ENCODE measurements at places on chromosomes 7 and 10.

DNA sequence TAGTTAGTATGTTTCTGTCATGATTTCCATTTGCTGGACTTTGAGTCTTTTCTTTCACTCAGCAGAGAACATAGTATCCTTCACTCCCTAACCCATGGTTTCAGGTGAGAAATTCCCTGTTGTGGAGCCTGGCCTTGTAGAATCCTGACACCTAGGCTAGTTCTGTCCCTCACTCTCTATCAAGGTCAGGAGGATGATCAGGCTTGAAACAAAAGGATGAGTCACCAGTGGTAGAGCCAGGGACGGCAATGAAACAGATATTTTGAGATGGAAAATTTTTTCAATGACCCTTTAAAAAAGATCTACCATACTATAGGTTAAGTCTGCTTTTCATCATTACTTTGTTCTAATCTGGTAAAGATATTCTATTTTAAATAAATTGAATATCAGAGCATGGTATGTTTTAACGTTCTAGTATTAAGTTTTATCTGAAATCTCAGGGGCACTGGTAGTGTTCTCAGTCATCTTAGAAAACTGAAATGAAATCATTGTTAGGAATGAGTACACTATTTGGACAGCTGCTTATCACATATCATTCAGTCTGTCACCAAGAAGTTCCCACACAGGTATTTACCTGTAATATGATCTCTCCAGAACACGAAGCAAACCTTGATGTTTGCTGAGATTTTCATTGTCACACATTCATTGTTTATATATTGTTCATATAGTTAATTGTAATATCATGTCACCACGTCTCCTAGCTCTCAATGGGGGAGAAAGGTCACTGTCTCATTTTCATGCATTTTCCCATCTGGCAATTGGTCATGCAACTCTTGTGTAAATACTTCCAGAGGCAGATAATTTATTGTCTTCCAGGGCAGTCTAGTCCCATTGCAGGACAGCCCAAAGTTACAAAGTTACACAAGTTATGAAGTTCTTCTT is 299.9 kb upstream of the LRRTM3 start:
- no peak for DNase-seq

- DNase-seq: no peak
These were observed 25.3 kb downstream of the EPHB4 start for GRCh38 chr7:100801833-100802568.

- DNase-seq: no peak
These were observed 352.0 kb downstream of the PCLO start for GRCh38 chr7:82810558-82811259.

GRCh38 chr10:133110133-133110532 is 22.4 kb downstream of the ADGRA1 start:
- DNase-seq: no peak

- DNase-seq: no peak
These were observed 61.0 kb downstream of the VTI1A start for GRCh38 chr10:112507988-112508387.

DNA sequence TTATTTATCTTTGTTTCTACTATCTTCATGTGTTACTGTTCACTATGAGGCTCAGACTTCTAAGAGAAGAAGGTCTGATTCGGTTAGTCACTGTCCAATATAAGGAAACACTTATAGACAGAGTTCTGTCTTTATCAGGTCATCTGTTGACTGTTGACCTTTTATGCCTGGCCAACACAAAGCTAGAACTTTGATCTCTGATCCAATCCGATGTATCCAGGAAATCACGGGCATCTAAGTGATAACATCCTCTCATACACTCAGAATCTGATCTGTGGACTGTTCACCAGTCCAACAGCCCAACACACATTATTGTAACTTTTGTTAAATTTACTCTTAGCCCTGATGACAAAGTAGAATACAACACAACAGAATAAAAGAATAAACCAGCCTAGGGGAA is 114.6 kb downstream of the SRI start:
- no peak for DNase-seq

GRCh38 chr10:125783957-125784356 is 8.3 kb upstream of the MMP21 start:
- no peak for DNase-seq

Data from CD4-positive, alpha-beta T cell treated with Interleukin-6 for 4 hours (primary cell).